ENCODE measurements at places on chromosomes 4 and X.

GRCh38 chrX:105451401-105451800, 230.9 kb upstream of the TEX13A start:
- no peak for DNase-seq

GRCh38 chr4:172794307-172794703, 374.3 kb upstream of the GALNT7 start:
- DNase-seq: no peak

GRCh38 chr4:102809190-102809589, 18.2 kb downstream of the UBE2D3 start:
- DNase-seq: no peak

DNA sequence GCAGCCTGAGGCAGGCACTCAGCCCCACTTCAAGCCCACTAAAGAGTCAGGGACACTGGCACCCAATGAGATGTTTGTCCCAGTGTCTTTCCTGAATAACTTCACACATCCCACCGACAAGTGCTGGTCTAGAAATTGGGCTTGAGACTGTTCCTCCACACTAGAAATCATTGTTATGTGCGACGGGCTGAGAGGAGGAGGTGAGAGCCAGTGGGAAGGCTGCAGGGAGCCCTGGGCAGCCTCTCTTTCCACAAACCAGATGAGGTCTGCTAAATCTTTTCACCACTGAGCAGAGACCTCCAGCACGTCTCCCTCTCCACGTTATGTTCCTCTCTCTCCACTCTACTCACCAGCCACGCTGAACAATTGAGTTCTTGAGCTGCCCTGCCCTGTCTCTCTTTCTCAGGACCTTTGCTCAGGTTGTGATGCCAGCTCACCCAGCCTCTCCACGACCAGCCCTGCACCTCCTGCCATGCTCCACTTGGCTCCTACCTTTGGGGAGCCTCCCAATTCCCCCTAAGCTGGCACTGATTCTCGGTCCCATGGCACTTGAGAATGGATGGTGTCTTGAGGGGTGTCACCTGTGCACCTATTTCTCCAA, 8.4 kb downstream of the SCD5 start:
- DNase-seq: no peak

- no peak for DNase-seq
Observed at GRCh38 chr4:23882976-23883531, 6.8 kb downstream of the PPARGC1A start.

GRCh38 chrX:70979136-70979762, 48.4 kb upstream of the SLC7A3 start:
- DNase-seq: no peak

- DNase-seq: no peak
Observed at GRCh38 chrX:6374556-6374955, 145.9 kb upstream of the NLGN4X start.

- DNase-seq: no peak
Observed at GRCh38 chr4:80454556-80454955, 119.0 kb downstream of the CFAP299 start.

- no peak for DNase-seq
Observed at GRCh38 chrX:13430136-13430827, 110.4 kb upstream of the ATXN3L start.

GRCh38 chr4:189117426-189117825, 823.2 kb upstream of the FRG1 start:
- DNase-seq: no peak

DNA sequence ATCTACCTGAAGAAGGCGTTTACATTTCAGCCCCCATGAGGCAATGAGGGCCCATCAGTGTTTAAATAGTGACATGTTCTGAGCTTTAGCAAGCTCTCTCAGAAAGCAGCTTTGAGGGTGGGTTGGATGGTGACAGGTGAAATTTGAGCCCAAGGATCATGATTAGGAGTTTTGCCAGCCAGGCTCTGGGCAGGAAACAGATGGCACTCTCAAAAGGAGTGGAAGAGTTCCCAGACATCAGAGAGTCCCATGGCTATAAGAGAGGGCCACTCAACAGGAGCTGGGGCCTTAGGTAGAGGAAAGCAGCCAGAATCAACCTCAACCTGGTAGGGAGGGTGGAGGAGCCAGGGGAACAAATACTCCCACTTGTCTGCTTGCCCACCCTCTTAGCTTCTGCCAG, 499.8 kb downstream of the MID1IP1 start:
- no peak for DNase-seq

- no peak for DNase-seq
Observed at GRCh38 chr4:145420595-145421214, 60.9 kb upstream of the SMAD1 start.

- no peak for DNase-seq
Observed at GRCh38 chr4:143017210-143017609, 167.5 kb upstream of the USP38 start.
